ENCODE measurements at places on chromosomes 6 and 20. TPM values are rescaled to one million over a fixed set of nuclear protein-coding genes. Genes with fewer than 3 reads are reported as not detected.

GRCh38 chr6:114452785-114453401 is 110.1 kb upstream of the HS3ST5 start:
- DNase-seq = no peak

DNA sequence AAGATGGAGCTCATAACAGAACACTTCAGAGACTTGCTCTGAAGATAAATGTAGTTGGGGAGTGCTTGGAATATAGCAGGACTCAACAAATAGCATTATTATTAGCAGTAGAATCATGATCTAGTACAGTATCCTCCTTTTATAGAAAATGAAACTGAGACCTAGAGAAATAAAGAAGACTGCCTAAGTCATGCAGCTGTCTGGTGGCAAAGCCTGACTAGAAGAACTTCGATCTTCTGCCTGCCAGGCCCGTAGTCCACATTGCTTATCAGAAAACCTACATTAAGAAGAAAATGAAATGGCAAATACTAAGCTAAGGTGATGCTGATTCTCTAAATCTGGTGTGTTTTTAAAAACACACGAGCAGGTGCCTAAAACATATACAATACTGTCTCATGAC is 46.4 kb upstream of the DST start:
- DNase-seq = no peak

DNA sequence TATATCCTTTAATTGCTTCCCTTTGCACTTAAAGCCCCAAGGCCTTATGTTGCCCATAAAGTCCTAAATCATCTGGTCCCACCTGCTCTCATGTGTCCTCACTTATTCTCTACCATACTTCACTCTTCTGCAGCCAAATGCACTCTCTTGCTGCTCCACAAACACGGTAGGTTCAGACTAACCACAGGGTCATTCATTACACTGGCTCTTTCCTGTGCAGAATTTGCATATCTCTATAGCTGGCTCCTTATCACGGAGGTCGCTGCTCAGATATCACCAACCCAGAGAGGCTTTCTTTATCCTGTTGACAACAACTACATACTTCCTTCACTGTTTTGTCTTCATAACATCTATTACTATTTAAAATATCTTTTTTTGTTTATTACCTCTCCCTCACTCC is 86.8 kb downstream of the MOXD1 start:
- DNase-seq = no peak

DNA sequence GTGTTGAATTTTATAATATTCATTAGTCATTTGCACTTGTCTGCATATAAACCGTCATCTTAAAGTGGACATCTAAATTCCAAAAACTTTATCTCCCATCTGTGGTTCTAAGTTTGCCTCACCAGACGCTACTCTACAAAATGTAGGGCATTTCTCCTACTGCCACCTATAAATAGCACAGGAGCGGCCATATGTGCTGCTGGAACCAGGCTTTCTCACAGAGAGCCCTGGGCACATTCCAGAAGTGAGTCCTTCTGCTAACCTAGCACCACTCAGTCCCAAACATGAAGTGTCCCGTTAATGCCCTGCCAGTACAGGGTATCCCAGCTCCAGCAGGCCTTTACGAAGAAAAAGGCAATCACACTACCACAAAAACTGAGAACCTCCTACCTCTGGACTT is 153.7 kb downstream of the TMEM242 start:
- no peak for DNase-seq

DNA sequence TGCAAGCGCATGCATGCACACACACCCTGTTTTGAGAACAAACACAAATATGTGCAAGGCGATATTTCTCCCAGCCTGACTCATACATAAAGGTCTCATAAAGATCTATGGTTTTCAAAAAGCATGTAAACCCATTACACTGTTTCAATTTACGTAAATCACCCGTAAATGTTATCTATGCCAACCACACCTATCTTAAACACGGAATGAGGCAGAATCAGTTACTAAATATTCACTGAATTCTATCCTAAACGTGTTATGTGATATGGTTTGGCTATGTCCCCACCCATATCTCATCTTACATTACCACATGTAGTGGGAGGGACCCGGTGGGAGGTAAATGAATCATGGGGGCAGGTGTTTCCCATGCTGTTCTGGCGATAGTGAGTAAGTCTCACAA is 621.6 kb downstream of the KIF16B start:
- DNase-seq = no peak

- DNase-seq = peak; percentile 26
Measured at GRCh38 chr6:34370361-34370760, 22.1 kb downstream of the NUDT3 start.

- DNase-seq = peak; percentile 29
Measured at GRCh38 chr6:16697437-16698161, 63.7 kb downstream of the ATXN1 start.

GRCh38 chr20:23655491-23656211 is 17.9 kb upstream of the CST3 start:
- no peak for DNase-seq

DNA sequence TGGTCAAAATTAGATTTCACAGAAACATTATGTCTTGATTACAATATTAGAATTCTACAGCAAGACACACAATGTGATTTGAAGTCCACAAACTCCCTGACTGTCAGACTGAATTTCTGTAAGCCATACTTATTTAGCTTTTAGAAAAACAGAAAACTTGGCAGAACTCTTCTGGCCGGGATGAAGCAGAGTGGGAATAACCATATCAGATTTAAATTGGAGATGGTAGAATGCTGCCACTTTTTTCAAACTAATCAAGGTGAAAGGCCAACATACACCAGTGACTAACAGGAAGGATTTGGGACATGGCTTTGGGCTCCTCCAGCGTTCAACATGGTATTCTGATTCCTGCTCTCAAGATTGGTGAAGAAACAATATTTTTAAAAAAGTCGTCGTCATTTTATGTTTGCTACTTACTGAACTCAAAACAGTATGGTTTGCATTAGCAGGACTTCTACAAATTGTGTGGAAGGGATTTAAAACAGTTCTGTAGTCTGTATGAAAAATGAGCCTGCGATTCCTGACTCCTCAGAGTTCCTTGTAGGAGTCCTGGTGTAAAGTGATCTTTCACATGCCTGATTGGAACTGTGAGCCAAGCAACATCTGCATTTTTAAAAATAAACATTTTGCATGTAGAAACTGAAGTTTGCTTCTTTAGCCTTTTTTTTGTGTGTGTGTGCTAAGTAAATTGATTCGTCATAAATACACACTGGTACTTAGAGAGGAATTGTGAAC is 297.9 kb upstream of the SOX4 start:
- DNase-seq = peak; percentile 67

DNA sequence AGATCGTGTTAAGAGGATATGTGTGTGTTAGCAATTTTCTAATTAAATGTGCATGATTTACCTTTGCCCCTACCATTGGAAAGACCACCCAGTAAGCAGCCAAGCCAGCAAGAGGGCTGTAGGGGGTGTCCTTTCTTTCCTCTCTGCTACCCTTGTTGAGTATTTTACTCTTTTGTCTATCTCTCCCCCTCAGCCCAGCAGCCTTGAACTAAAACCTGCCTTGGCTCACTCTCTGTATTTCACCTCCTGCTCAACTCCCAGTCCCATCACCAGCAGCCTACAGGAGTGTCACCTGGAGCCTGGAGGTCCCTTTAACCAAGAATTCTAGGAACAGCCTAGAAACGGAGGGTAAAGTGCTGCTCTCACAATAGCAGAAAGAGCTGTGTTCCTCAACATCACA is 81.0 kb downstream of the HIVEP2 start:
- DNase-seq = no peak

GRCh38 chr20:9500121-9500520 is 14.3 kb upstream of the LAMP5 start:
- no peak for DNase-seq

Gene TAGAP
- total RNA-seq = 4.5 TPM

Gene GINS1
- 7.3 TPM for total RNA-seq

Gene MOXD1
- 15.6 TPM for total RNA-seq

Gene SDC4
- total RNA-seq = 48.8 TPM

Gene GRM4
- 0.69 TPM for total RNA-seq

Gene ADGRF5
- total RNA-seq = 24.4 TPM

Gene CLDN20
- total RNA-seq = 0.30 TPM

Gene NKAIN4
- 3.7 TPM for total RNA-seq

Gene UBE2C
- total RNA-seq = 11.9 TPM

Data from skin of body (tissue), 3 donors.